ENCODE measurements at places on chromosomes 7 and 10.

DNA sequence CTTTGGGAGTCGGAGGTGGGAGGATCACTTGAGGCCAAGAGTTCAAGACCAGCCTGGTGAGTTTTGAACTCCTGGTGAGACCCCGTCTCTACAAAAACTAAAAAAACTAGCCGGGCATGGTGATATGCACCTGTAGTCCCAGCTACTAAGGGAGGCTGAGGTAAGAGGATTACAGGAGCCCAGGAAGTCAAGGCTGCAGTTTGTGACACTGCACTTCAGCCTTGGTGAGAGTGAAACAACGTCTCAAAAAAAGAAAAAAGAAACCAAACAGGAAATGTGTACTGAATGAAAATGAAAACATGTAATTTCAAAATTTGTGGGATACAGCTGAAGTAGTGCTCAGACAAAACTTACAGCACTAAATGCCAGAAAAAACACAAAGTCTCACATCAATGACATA is 7.6 kb downstream of the ARHGAP12 start:
- DNase-seq = no peak

DNA sequence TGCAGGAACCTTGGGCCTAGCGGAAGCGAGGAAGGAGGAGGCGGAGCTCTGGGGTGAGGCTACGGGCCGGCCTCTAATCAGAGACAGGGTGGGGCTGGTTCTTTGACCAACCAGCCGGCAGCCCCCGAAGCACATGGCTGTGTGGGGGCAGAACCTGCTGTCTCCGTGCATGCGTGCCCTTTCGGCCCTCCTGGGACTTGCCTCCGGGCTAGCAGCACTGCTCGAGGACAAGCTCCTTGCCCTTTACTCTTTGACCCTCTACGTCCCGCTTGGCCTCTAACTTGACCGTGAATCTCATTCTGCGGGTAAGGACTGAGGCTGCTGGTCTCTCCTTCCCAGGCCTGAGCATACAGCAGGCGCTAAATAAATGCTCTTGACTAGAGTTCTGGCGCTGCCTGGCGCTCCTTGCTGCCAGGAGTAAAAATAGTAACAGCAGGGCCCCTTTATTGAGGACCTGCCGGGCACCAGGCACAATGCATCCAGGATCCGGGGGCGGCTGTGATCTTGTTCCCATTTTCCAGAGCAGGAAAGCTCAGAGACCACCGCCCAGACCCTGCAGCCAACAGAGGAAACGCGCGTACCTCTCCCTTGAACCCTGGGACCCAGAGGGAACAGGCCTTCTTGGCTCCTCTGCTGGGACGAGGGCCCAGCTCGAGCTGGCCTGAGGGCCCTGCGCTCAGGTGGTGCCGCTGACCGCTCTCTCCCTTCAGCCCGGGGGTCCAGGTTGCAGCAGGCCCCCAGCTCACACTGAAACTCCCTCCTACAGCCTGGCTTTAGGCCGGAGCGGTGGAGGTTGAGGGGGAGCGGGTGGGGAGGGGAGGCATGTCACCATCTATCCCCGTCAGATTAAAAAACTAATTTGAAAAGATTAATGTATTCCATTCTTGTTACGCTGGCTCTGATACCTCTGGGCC is 2.7 kb upstream of the COMTD1 start:
- DNase-seq = no peak

DNA sequence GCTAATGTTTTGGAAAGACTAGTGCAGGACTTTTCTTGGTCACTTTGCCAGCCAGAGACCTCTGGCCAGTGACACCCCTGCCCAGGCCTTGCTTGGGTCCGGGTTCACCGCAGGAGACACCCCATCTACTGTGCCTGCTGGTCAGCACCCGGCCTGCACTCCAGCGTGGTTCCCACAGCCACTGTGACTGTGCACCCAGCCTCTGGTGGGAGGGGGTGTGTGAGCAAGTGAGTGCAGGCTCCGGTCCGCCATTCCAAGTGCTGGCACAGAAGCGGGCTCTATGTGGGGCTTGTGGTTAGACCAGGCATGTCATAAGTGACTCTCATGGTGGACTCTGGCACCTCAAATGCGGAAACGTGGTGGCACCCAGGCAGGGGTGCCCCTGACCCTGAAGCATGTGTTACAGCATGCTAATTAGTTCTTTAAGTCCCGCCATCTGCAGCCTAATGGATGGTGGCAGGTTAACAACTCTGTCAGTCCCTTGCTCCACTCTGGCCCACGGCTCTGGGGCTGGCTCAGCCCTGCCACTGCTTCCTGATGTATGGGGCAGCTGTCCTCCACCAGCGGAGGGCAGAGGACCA is 311.9 kb upstream of the HGF start:
- DNase-seq = no peak

GRCh38 chr10:74234569-74234968 is 83.5 kb downstream of the ADK start:
- DNase-seq = no peak

GRCh38 chr10:1366811-1367425 is 310.7 kb downstream of the WDR37 start:
- no peak for DNase-seq

DNA sequence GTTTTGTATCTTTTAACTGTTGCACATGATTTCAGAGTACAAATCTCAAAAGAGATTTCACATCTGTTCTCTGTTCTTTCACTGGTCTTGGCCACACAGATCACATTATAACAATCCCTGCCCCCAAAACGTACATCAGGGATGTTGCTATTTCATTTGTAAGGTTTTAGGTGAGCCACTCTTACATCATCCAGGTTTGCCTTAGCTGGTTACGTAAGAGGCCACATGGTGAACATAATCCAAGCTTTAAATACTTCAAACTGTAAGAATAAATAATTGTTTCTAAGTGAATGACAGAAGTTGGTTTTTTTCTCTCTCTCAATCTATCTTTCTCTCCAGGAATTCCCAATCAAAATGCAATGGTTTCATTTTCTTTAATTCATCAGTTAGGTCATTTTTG is 245.9 kb upstream of the HGF start:
- no peak for DNase-seq

- DNase-seq = no peak
These were observed 957.2 kb downstream of the PCDH15 start for GRCh38 chr10:53843736-53844362.

- no peak for DNase-seq
These were observed 79.8 kb downstream of the RALA start for GRCh38 chr7:39703144-39703543.

DNA sequence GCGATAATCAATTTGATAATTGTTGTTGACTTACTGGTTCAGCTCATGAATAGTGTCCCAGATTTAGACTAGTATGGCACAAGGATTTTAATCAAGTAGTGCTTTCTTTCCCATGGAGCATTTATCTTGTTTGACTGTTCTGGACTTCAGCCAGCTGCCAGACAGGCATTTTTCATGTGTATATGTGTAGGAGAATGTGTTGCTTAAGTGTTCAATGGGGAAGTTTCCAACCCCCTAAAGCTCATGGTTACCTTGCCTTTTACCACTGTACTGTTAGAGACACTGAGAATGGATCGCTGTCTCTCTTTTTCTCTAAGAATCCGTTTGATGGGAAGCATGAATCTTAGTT is 103.9 kb downstream of the LRRC4 start:
- DNase-seq = no peak

GRCh38 chr10:19302117-19302516 is 253.5 kb downstream of the MALRD1 start:
- DNase-seq = no peak

GRCh38 chr10:97538411-97538810 is 34.2 kb upstream of the ANKRD2 start:
- DNase-seq = no peak

DNA sequence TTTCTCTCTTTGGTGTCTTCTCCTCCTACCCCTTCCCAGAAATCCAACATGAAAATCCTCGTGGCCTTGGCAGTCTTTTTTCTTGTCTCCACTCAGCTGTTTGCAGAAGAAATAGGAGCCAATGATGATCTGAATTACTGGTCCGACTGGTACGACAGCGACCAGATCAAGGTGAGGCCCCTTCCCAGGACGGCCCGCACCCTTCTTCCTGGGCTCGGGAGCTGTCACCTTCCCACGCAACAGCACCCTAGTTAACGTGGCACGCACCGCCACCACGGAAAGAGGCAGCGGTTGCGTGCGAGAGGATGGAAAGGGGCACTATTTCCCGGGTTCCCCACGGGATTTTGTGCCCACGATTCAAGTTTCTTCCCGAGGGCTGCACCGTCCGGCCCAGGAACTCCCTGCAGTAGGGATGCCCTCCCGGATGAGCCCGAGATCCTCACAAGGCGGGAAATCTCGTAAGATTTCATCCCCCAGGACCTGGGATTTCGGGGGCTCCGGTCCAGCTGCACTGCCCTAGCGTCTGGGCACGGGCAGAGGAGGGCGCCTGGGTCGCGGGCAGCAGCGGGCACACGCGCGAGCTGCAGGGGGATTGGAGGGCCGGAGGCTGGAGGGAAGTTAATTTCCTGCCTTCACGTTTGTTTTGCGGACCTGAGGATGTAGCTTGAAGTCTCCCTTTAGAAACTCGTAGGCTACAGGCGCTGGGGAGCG is 834 bp downstream of the TAC1 start:
- peak; percentile 81 for DNase-seq

- DNase-seq = peak; percentile 29
These were observed 81.0 kb upstream of the PRSS58 start for GRCh38 chr7:142338633-142339501.

- DNase-seq = no peak
These were observed 700 bp downstream of the GSAP start for GRCh38 chr7:77415476-77415822.

GRCh38 chr7:127895814-127896280 is 135.4 kb downstream of the LRRC4 start:
- DNase-seq = no peak

GRCh38 chr10:78605800-78606350 is 462.9 kb upstream of the ZMIZ1 start:
- DNase-seq = no peak
